Left kidney (tissue), 8 donors: ENCODE measurements at places on chromosomes 16 and 17.

DNA sequence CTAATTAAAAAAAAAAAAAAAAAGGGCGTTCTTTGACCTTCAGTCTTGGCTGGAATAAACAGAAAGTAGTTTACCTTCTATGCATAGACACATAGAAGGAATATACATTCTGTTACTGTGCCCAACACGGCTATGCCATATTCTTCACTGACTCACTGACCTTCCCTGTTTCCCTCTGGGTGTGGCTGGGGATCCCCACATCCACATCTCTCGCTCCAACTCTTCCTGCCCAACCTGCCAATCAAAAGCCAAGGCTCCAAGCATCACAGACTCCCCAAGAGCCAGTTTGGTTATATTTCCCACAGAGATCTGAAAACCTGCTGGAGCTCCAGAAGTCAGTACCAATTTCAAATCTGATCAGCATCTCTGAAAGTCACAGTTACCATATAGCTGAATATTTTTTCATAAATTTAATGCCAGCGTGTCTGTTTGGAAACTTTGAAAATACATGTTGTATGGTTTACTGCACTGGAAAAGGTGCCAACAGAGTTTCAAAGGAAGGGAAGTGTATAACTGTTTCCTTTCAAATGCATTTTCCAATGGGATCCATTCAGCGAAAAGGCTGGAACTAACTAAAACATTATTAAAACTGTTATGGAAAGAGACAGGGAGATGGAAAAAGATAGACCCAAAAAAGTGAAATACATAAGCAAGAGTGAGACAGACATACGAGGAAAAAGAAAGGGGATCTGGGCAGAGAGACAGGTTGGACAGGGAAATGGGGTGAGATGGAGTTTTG, 91.8 kb downstream of the SMG6 start:
- DNase-seq, result no peak

- no peak for DNase-seq
Observed at GRCh38 chr17:8868092-8868491, 618 bp upstream of the PIK3R6 start.

DNA sequence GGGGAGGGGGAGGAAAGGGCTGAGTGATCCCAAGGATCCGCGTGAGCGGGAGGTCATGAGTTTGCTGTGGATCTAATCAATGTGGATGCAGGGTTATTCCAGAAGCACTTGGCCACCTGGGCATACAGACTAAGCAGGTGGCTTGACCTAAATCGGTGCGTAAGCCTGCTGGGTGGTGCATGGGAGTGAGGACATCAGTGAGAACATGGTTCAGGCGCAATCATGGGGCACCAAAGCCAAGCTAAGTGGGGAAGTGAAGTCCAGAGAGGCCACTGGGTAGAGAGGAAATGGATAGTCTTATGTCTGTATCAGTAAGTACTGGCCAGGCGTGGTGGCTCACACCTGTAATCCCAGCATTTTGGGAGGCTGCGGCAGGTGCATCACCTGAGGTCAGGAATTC, 18.9 kb upstream of the MFSD6L start:
- no peak for DNase-seq

DNA sequence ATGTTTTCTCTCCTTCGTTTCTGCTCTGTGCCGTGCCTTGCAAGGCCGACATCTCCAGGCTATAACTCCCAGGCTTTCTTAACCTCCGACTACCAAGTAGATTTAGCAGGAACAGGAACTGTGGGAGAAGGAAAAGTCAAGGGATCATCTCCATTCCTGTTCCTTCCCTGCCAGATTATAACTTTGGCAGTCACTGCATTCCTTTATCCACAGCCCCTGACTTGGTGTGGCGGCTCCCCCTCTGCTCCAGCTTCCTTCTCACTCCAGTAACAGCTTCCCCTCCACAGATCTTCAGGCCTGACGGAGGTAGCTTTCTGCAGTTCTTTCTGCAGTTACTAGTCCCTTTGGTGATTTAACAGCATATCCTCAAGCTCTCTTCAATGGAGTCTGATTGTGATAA, 234.6 kb upstream of the MON1B start:
- no peak for DNase-seq

GRCh38 chr17:6327007-6327406, 107.9 kb downstream of the AIPL1 start:
- DNase-seq, result no peak

GRCh38 chr16:57303910-57304168, 19.4 kb upstream of the PLLP start:
- no peak for DNase-seq

GRCh38 chr16:64408699-64409098, 713.2 kb downstream of the CDH11 start:
- no peak for DNase-seq
